ENCODE measurements at places on chromosomes 16 and 17.

DNA sequence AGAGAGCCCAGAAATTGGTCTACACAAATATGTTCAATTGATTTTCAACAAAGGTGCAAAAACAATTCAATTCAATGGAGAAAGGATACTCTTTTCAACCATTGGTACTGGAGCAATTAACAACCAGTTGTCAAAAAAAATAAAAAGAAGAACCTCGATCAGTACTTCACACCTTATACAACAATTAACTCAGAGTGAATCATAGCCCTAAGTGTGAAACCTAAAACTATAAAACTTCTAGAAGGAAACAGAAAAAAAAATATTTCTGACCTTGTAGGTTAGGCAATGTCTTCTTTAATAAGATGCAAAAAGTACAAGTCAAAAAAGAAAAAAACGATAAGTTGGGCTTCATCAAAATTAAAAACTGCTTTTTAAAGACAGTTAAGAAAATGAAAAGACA lies 56.1 kb upstream of the CHMP6 start:
- DNase-seq, result no peak

- DNase-seq, result no peak
Measured at GRCh38 chr17:41553987-41554680, 17.7 kb downstream of the KRT9 start.

DNA sequence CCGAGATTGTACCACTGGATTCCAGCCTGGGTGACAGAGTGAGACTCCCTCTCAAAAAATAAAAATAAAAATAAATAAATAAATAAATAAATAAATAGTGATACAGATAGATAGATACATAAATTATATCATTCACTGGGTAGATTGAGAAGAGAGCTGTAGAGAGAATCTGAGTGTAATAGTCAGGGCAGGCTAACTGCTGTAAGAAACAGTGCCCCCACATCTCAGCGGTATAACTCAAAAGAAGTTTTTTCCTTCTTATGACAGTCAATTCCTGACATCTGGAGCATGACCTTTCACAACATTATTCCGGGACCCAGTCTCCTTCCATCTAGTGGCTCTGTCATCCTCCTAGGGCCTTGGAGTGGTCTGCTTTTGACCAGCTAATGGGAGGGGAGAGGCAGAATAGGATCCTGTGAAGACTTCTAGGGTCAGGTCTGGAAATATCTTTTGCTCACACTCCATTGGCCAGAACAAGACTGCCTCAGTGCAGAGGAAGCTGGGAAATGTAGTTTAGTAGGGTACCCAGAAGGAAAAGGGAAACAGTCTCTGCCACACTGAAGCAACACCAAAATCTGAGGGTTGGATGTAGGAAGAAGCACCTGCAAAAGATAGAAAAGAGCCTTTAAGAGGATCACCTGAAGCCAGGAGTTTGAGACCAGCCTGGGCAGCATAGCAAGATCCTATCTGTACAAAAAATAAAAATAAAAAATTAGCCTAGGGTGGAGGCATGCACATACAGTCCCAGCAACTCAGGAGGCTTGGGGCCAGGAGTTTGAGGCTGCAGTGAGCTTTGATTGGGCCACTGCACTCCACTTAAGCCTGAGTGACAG lies 3.0 kb upstream of the QPRT start:
- DNase-seq, result no peak

DNA sequence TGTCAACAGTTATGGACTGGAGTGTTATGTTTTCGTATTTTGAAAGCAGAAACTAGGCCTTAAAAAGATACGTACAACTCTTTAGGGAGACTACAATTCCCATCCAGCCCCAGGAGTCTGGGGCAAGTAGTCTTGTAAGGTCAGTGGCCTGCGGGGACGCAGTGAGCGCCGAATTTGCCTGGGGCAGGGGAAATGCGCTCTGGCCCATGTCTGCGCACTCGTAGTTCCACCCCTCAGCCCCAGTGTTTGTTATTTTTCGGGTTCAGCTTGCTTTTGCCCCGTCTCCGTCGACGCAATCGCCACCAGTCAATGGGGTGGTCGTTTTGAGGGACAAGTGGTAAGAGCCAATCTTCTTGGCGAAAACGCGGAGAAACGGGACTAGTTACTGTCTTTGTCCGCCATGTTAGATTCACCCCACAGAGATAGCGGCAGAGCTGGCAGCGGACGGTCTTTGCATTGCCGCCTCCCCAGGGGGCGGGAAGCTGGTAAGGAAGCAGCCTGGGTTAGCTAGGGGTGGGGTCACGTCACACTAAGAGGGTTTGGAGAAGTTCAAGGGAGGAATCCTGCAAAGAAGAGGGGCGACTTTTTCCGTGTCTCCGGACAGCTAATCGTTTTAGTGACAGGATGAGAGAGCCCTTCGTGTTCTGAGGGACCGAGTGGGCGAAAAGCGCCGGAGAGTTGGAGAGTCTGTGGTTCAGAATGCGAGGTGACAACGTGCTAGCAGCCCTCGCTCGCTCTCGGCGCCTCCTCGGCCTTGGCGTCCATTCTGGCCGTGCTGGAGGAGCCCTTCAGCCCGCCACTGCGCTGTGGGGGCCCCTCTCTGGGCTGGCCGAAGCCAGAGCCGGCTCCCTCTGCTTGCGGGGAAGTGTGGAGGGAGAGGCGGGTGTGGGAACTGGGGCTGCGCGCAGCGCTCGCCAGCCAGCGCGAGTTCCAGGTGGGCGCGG lies 1.1 kb upstream of the BRCA1 start:
- DNase-seq, result no peak

GRCh38 chr16:81936209-81937000 lies 74.9 kb downstream of the SDR42E1 start:
- DNase-seq, result no peak

GRCh38 chr16:87274794-87275193 lies 42.4 kb downstream of the C16orf95 start:
- no peak for DNase-seq
